ENCODE measurements at places on chromosomes 7 and 10.

- no peak for DNase-seq
Observed at GRCh38 chr7:43577485-43577951, 5.4 kb upstream of the STK17A start.

GRCh38 chr10:7409732-7410168 lies 1.1 kb downstream of the SFMBT2 start:
- no peak for DNase-seq

DNA sequence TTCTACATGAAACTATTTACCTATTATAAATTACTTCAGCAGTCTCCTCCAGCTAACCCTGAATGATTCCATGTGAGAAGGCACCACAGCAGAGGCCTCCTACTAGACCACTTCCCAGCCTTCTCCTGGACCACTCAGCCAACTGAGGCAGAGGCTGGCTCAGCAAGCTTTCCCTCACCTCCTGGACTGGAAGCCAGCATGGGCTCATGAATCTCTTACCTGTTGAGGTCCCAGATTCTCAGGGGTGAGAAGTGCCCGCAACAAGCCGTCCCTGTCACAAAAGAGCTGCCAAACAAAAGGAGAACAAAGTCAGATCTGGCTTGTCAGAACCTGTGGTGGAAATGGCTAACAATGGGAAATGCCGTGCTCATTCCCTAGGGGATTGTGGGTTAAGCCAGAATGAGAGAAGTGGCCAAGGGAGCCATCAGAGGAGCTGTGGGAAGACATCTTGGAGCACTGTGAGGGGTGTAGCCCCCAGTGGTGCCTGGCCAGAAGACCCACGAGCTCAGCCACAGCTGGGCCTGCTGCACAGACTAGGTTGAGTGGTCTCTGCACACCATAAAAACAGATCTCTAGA lies 36.5 kb downstream of the DPCD start:
- DNase-seq: no peak

GRCh38 chr10:17009212-17009700 lies 120.4 kb downstream of the CUBN start:
- DNase-seq: no peak

GRCh38 chr10:22856444-22857074 lies 71.3 kb upstream of the ARMC3 start:
- DNase-seq: no peak

DNA sequence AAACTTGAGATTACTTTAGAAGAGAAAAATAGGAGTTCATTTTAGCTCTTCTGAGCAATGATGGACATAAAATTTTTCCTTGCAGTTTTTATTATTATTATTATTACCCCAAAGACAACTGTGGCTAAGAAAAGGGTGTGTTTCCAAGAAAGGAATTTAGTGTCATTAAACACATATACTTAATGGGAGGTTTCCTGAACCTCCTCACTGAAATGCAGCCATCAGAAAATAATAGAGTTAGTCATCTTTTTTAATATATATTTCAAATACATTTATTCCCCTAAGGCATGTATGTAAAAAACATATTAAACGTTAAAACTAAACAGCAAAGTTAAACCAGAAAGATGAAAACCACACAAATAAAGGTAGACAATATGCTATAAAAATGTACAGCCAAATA lies 66.8 kb downstream of the CRPPA start:
- no peak for DNase-seq

DNA sequence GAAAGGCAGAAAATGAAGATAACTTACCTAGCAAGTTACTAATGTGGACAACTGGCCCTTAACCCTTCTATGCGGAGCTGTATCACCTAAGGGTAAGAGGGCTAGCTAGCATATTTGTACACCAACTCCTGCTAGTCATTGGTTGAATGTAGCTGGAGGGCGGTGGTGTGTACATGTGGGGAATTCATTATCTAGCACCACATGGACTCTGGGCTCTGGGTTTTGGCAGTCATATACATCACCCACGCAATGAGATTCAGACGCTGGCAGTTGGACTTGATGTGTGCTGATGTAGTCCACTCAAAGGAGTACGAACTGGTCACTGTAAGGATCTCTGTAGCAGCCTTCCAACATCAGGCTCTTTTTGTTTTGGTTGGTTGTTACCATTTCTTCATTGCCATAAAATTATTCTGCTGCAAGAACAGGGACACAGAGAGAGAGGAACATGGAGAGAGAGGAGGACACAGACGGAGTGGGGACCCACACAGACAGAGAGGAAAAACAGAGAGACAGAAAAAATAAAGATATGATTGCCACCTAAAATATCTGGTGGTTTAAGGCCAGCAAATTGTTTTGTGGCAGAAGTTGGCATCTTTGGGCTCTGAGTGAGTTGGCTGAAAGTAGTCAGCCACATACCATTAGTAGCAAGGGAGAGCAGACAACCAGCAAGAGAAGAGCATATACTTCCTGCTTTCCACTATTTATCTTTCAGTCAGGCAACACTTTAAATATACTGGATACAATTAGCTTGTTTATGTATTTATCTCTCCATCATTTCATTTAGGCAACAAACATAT lies 76.7 kb upstream of the MTPN start:
- DNase-seq: no peak

Measured in AG04449 (cell line).